Fibroblast of skin of scalp (primary cell): ENCODE measurements at places on chromosomes 2 and 18.

- peak; percentile 17 for DNase-seq
These were observed 86.2 kb downstream of the UPP2 start for GRCh38 chr2:158187908-158188307.

GRCh38 chr2:179262077-179262660 is 2.5 kb downstream of the SESTD1 start:
- DNase-seq = peak; percentile 36

- DNase-seq = peak; percentile 80
These were observed 86.6 kb downstream of the COL5A2 start for GRCh38 chr2:189092936-189093335.

DNA sequence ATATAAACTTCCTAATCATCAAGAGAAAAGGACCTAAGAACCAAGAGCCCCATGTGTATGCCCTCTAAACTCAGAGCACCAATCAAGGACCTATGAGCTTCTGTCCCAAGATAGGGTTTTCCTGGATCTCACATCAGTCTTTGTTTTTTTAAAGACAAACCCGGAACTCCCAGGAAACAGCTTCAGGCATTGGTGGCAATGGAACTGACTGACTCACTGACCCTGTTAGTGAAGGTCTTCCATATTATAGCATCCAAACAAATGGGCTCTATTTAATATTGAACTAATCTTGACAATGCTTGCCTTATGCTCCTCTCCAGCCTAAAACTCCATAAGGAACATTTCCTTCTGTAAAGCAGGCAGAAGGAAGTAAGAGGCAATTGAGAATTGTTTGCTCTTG is 63.5 kb upstream of the RPE start:
- DNase-seq = no peak

GRCh38 chr2:207408086-207408794 is 121.5 kb upstream of the CREB1 start:
- DNase-seq = peak; percentile 54

DNA sequence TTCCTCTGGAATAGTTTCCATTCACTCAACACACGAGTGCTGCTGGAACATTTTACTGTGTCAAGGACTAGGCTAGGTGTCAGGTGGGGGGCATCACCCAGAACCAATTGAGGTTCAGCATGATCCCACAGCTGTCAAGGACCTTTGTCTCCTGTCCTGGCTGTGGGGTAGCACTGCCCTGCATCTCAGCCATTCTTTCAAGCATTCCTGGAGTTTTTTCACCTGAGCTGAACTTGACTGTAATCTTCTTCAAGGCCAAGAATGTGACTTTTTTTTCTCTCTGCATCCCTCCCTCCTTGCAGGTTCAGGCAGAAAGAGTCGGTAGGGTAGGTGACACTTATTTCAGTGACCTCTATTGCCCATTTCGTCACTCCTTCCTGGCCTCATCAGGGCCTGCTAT is 3.5 kb downstream of the MAPK4 start:
- DNase-seq = no peak

- DNase-seq = peak; percentile 74
These were observed 813 bp upstream of the MEIS1 start for GRCh38 chr2:66433945-66434678.

DNA sequence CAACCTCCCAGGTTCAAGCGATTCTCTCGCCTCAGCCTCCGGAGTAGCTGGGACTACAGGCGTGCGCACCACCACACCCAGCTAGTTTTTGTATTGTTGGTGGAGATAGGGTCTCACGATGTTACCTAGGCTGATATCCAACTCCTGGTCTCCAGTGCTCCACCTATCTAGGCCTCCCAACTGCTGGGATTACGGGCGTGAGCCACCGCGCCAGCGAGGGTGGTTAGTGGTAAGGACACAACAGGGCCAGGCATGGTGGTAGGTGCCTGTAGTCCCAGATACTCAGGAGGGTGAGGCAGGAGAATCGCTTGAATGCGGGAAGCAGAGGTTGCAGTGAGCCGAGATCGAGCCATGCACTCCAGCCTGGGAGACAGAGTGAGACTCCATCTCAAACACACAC is 26.6 kb upstream of the DUSP2 start:
- DNase-seq = no peak

DNA sequence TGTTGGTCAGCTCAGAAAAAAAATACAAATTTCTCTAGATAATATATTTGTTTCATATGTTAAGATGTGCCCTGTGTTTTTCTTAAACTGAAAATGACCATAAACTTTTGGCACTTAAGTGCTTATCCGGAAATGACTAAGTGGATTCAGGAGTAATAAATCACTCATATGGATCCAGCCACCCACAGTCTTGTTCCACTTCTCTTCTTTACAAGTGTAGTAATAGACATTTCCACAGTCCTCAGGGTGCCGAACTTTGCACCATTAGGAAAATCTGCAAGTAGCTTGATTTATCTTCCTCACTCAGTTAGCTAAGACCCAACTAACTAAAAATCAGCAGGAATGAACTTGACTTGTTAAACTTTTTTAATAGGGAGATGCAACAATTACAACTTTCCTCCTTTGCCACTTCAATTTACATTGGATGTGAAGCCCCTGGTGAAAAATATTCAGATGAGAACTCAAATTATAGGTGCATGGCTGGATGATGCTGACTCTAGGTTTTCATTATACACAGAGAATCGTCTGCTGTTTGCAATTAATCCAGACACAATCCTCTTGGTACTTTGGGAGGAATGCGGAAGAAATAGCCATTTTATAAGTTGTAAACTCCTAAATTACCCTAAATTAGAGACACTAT is 322.5 kb downstream of the ARHGAP15 start:
- DNase-seq = peak; percentile 57

DNA sequence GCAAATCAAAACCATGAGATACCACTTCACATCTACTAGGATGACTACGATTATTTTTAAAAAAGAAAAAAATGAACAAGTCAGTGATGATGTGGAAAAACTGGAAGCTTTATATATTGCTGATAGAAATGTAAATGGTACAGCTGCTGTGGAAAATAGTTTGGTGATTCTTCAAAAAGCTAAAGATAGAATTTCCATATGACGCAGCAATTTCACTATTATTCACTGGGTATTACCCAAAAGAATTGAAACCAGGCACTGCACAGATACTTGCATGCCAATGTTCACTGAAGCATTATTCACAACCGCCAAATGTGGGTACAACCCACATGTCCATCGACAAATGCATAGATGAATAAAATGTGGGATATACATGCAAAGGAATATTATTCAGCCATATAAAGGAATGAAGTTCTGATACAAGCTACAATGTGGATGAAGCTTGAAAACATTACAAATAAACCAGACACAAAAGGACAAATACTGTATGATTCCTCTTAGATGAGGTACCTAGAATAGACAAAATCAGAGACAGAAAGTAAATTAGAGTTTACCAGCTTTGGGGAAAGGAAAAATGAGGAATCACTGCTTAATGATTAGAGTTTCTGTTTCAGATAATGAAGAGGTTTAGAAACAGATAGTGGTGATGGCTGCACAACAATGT is 11.1 kb downstream of the RTTN start:
- DNase-seq = no peak

- peak; percentile 86 for DNase-seq
These were observed 23.5 kb upstream of the TMEM178A start for GRCh38 chr2:39642051-39642718.
